ENCODE measurements at places on chromosomes 1 and 21.

DNA sequence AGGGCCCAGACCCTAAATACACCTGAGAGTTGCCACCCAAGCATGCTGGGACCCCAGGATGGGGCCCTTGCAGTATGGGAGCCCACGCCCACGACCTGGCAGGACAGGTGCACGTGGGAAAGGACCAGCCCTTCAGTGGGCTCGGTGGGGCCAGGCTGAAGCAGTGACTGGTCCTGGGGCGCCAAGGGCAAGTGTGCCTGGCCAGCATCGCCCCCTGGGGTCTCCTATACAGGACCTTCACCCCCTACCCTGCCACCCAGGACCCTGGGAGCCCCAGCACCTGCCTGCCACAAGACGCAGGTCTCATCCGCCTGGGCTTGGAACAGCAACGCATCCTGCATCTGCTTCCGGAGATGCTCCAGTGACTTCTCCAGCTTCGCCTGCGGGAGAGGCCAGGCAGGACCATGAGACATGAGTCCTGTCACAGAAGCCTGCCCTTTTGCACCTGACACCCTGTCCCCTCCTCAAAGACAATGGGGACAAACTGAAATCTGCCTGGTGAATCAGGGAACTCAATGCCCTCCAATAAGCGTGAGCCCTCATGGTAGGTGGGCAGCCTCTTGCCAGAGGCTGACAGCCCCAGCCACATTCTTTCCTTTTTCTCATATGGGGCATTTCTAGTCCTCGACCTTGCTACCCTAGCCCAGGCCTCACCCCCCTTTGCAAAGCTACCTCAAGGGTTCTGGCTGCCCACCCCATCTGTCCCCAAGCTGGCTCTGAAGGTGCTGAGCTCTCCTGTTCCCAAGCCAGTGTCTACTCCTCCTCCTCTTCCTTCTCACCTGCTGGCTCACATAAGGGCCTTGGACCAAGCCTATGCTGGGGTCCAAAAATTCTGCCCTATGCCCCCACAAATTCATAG, 4.6 kb downstream of the TRIM11 start:
- no peak for DNase-seq

GRCh38 chr1:230104395-230105244, 37.6 kb downstream of the GALNT2 start:
- DNase-seq, result peak; percentile 100

DNA sequence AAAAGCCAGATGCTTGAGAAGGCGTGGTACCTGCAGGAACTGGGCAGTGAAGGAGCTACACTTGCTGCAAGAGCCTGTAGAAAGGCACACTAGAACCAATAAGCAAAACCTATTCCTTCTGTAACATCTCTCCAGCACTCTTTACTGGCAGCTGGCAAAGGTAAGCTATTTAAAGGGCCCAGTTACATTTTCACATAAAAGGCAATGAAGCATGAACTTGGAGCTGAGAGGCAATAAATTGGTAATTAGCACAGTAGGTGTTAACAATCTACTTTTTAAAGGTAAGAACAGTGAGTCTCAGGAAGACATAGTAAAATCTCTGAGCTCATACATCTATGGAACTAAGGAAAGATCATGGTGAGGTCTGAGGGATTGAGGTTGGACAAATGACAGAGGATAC, 167.1 kb upstream of the OLFM3 start:
- no peak for DNase-seq

DNA sequence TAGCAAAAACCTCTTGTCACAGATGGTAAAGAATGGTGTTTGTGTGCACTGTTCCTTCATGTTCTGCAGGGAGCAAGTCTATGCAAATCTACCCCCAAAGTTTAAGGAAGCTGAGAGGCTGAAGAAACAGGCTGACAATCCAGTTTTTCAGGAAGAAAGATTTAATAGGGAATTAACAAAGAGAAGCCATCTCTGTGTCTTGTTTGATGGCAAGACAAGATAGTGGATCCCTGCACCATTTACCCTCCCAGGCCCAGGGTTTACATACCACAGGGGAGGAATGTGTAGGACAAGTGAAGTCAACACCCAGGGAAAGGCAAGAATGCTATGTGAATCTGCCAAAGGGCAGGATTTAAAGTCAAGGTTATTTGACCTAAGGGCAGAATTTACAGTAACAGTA, 48.1 kb upstream of the FNBP1L start:
- DNase-seq, result no peak

DNA sequence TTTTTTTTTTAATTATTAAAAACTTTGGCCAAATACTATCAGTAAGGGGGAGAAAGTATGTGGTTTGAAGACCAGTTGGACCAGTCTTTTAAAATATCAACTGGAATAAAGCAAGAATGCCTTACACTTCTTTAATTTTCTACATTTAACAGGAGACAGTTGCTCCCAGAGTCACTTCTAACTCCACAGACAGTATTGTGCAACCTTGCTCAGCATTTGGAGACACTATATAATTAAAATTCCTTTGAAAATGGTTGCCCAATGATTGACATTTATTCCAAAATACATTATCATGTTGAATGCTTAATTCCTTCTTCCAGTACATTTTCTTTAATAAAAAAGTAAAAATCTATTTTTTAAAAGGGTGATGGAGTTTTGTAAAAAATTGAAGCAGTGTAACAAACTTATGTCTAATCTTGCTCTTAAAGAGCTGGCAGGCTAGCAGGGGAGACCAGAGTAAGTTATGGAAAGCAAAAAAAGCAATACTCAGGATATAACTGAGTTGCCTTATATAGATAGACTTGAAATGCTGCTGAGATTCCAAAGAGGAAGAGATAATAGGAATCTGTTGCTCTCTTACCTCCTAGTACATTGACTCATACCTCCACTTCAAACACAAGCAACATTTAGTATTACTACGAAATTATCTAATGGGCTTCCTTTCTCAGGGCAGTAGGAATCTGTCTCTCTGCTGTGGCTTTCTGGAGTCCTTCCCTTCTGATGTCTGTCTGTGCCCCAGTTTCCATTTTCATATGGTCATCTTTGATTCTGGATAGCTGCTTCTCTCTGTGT, 69.7 kb upstream of the RGL1 start:
- no peak for DNase-seq

GRCh38 chr1:185646202-185646683, 87.9 kb upstream of the HMCN1 start:
- DNase-seq, result peak; percentile 99

Data from fibroblast of upper back skin (primary cell).